ENCODE measurements at places on chromosomes 4 and X.

DNA sequence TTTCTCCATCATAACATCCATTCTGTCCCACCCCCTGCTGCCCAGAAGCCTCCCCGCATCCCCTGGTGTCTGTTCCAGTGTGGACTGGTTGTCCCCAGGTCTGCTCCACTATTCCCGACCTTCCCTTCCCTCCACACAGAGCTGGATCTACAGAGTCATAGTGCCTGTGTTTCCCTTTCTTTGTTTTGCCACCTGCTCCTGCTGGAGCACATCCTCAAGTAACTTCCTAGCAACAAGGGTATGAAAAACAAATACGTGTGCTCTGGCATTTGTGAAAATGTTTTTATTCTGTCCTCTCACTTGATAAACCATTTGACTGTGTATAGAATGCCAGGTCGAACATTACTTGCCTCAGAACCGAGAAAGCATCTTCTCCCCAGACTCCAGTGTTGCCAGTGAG is 29.9 kb upstream of the ADRA2C start:
- DNase-seq: no peak

- DNase-seq: no peak
Measured at GRCh38 chr4:120348521-120348920, 281.9 kb upstream of the MAD2L1 start.

- DNase-seq: no peak
Measured at GRCh38 chr4:14896656-14897175, 105.6 kb upstream of the CPEB2 start.

- peak; percentile 67 for DNase-seq
Measured at GRCh38 chr4:9735515-9735914, 45.9 kb upstream of the DRD5 start.

GRCh38 chr4:70818173-70818855 is 21.4 kb downstream of the GRSF1 start:
- no peak for DNase-seq

DNA sequence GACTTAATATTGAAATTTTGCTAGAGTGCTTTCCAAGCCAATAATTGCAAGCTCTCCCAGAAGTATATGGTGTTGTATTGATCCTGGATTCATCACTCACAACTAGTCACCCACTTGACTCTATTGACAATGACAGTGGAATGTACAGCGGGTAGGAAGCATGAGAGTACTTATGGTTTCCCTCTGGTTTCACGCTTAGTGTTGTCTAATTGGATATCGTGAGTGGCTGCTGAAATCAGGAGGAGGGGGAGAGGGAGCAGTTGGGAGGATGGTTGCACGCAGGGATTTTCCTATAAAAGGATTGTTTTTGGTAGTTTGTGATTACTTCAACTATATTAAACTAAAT is 1819.5 kb upstream of the TENM3 start:
- DNase-seq: no peak

DNA sequence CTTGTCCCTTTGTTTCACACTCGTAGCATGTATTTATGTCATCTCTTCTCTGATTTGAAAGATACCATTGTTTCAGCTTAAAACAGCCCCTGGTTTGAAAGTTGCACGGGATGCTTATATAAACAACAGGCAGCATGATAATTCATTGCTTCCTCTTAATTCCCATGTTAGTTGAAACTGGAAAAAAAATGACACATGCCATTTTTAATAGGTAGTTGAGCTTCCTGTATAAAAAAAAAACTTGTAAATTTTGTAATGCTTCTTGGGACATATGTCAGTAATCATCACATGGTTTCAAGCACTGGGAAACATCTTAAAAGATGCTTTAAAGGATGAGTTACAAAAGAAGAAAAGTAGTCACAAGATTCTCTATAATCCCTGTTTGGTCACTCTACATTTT is 243.0 kb downstream of the PALLD start:
- DNase-seq: no peak

- no peak for DNase-seq
Measured at GRCh38 chrX:118286066-118286762, 59.7 kb upstream of the WDR44 start.

- DNase-seq: no peak
Measured at GRCh38 chrX:127764674-127765073, 287.5 kb downstream of the ACTRT1 start.

GRCh38 chr4:39732728-39733127 is 34.8 kb downstream of the UBE2K start:
- DNase-seq: peak; percentile 21

GRCh38 chr4:119124352-119124751 is 11.3 kb upstream of the MYOZ2 start:
- peak; percentile 37 for DNase-seq

- DNase-seq: peak; percentile 47
Measured at GRCh38 chr4:86898562-86898961, 6.3 kb upstream of the C4orf36 start.

Measured in mesendoderm (in vitro differentiated cells).